ENCODE measurements at places on chromosomes 11 and 22. TPM values are rescaled to one million over a fixed set of nuclear protein-coding genes. Genes with fewer than 3 reads are reported as not detected.

Gene ADM
- 104 TPM for total RNA-seq

Gene C11orf42
- total RNA-seq: not detected

Gene SHISA8
- total RNA-seq: 0.31 TPM

Gene SMC1B
- not detected for total RNA-seq

Gene ZNF143
- 10.4 TPM for total RNA-seq

Gene CSF2RB
- not detected for total RNA-seq

Gene GATD1
- total RNA-seq: 40.5 TPM

Gene NUDT22
- total RNA-seq: 39.0 TPM

Gene RASGRP2
- total RNA-seq: 1.5 TPM

Data from A549 treated with Mapracorat at 1 μM for 4 hours (cell line).